ENCODE measurements at places on chromosomes 1 and 21.

GRCh38 chr1:55716610-55717009 is 501.4 kb upstream of the USP24 start:
- no peak for DNase-seq

GRCh38 chr1:59015708-59016107 is 231.9 kb upstream of the JUN start:
- peak; percentile 68 for DNase-seq

- no peak for DNase-seq
Observed at GRCh38 chr1:17540255-17541001, 930 bp downstream of the ARHGEF10L start.

GRCh38 chr1:33177996-33178540 is 3.8 kb downstream of the TRIM62 start:
- DNase-seq, result no peak

DNA sequence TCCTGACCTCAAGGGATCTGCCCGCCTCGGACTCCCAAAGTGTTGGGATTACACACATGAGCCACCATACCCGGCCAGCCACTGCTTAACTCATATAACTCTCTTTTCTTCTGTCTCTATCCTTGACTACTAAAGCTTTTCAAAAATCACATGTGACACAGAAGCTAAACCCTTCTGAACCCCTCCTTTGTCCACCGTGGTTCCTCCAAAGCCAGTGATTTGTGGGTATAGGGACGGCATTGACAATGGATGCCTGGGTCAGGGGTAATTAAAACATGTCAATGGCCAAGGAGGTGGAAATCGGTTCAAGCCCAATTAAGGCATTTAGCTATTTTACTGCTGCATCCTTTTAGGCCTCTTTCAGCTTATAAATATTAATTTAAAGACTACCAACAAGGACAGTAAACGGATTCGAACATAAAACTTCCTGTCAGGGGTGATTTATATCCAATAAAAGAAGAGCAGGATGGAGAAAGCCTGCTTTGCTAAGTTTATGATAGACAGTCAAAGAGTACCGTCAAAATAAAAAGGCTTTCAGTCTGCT is 242.3 kb downstream of the GPATCH2 start:
- DNase-seq, result no peak

GRCh38 chr1:81664341-81664740 is 136.4 kb upstream of the ADGRL2 start:
- no peak for DNase-seq

Data from PC-3 (cell line).